ENCODE measurements at places on chromosomes 7 and 10.

DNA sequence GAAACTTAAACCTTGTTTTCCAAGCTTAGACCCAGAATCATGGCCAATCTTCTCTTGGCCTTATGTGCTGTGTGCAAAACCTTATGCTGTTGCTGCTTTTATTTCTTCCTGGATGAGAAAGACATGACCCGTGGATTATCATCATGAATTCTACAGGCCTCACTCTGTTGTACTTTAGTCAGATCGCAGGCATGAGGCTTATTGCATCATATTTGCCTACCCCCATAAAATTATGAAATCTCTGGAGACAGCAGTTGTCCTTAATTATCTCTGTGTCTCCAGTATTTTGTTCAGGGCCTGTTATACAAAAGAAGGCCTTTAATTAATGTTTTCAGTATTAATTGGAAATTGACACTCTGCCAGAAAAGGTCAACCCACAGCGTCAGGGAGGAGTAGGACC, 71.6 kb downstream of the PLCE1 start:
- no peak for DNase-seq

DNA sequence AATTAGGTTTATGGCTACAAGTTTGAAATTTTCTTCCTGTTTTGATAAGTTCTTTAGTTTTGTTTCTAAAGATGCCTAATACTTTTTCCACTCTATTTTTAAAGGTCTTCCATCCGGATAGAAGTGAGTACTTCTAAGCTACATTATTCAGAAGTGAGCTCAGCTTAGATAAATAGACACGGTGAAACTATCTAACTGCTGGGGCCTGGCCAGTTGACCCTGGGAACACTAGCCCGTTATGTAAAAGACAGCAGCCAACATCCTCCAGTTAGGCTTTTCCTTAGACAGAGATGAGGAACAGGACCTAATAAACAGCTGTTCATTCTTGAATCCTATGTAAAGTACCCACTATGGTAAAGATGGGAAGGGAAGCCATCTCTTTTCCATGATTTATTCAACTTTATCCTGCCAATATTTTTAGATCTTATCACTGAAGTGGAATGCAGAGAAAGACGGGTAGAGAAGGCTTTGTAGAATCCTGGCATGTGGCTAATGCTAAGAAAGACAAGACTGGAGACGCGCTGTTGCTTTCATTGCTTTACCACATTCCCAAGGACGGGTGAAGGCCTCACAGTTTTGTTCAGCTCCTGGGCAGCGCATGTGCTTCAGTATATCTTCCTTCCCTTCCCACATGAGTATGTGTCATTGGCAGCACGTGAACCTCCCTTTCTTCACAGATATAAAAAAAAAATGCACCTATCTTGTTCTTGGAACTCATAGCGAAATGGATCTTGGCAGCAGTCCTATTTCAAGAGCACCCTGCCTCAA, 340.0 kb upstream of the MEOX2 start:
- DNase-seq, result peak; percentile 57

GRCh38 chr10:124649214-124649613, 95.0 kb downstream of the FAM53B start:
- DNase-seq, result no peak

GRCh38 chr7:79377097-79377496, 76.4 kb downstream of the MAGI2 start:
- DNase-seq, result no peak

GRCh38 chr7:22116451-22117030, 170.8 kb upstream of the CDCA7L start:
- peak; percentile 33 for DNase-seq

GRCh38 chr10:122140461-122140902, 130.6 kb upstream of the BTBD16 start:
- DNase-seq, result peak; percentile 35

- no peak for DNase-seq
These were observed 59.6 kb downstream of the TMEM209 start for GRCh38 chr7:130145424-130146100.

- no peak for DNase-seq
These were observed 152.6 kb downstream of the CAMK1D start for GRCh38 chr10:12501841-12502525.

DNA sequence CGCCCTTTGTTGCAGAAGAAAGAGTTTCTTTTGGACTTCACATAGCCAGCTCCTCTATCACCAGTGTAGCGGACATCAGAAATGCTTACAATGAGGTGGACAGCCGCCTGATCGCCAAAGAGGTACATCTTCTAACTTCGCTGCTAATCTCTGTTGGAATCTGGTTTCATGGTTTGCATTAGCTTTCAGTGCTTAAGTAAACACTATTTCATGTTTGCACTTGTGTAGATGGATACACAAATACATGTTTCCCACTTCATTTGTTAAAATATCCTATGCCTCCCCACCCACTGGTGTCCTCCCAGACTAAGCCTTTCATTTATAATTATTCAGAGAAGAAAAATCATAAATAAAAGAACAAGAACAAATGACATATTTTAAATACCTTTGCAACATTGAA, 103.9 kb downstream of the WDFY4 start:
- no peak for DNase-seq

GRCh38 chr10:89367529-89367928, 10.3 kb upstream of the IFIT1B start:
- DNase-seq, result no peak

DNA sequence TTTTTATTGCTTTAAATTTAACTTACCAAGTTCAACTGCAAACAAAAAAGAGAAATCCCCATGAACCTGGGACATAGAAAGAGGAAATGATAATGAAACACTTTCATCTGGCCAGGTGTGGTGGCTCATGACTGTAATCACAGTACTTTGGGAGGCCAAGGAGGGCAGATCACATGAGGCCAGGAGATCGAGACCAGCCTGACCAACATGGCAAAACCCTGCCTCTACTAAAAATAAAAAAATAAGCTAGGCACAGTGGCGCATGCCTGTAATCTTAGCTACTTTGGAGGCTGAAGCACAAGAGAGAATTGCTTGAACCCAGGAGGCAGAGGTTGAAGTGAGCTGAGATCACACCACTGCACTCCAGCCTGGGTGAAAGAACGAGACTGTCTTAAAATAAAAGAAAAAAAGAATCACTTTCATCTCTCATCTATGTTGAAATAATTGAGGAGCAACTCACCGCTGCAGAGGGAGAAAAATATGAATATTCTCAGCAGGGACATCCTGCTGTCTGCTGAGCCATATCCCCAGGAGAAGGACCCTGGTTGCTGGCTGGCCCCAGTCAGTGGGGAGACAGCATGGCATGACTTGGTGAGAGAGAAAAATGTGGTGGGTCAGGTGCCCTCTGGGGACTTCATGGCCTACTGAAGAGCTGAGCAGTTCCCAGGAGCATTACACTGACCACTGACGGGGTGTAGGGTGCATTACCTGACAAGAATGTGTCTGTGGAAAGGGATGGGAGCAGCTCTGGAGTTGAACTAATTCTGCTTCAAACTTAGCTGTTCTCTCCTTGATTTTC, 22.8 kb upstream of the TARP start:
- DNase-seq, result no peak

DNA sequence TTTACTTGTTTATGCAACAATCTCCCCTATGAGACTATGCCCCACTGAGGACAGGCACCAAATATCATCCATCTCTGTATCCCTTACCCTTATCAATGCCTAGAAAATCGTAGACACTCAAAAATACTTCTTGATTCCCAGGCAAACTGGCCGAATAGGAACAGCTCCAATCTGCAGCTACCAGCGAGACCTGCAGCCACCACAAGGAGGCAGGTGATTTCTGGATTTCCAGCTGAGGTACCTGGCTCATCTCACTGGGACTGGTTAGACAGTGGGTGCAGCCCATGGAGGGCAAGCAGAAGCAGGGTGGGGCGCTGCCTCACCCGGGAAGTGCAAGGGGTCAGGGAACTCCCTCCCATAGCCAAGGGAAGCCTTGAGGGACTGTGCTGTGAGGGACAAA, 10.8 kb upstream of the PPP1R3C start:
- no peak for DNase-seq

- DNase-seq, result no peak
These were observed 4.9 kb upstream of the IRF5 start for GRCh38 chr7:128932862-128933179.

DNA sequence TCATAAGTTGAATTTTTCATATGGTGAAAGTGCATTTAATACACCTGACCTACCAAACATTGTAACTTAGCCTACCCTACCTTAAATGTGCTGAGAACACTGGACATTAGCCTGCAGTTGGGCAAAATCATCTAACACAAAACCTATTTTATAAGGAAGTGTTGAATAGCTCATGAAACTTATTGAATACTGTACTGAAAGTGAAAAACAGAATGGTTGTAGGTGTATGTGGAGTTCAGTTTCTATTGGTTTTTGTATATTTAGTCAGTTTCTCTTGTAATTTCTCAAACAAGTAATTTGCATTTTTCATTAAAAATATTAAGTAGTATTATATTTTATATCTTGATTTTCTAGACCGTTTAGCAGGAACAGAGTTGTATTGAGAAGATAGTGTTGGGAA, 15.3 kb downstream of the CCDC7 start:
- DNase-seq, result no peak

DNA sequence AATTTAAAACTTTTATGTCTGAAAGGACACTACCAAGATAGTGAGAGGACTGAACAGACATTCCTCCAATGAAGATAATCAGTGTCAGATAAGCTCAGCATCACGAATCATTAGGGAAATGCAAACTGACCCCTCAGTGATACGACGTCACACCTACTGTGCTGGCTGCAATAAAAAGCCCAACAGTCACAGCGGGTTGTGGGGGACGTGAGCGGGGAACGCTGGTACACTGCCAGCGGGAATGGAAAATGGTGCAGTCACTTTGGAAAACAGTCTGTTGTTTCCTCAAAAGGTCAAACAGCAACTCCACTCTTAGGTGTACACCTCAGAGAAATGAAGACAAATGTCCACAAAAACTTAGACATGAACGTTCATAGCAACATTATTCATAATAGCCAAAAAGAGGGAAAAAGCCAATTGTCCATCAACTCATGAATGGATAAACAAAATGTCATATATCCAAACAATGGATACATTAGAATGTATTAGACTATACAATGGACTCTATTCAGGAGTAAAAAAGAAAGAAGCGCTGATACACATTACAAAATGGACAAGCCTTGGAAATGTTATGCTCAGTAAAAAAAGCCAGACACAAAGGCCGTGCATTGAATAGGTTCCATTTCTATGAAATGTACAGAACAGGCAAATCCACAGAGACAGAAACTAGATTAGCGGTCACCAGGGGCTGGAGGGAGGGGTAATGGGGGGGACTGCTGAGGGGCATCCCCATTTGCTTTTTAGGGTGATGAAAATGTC, 2.4 kb upstream of the ECHS1 start:
- no peak for DNase-seq

- no peak for DNase-seq
These were observed 48.6 kb downstream of the CAMK1D start for GRCh38 chr10:12397941-12398340.

DNA sequence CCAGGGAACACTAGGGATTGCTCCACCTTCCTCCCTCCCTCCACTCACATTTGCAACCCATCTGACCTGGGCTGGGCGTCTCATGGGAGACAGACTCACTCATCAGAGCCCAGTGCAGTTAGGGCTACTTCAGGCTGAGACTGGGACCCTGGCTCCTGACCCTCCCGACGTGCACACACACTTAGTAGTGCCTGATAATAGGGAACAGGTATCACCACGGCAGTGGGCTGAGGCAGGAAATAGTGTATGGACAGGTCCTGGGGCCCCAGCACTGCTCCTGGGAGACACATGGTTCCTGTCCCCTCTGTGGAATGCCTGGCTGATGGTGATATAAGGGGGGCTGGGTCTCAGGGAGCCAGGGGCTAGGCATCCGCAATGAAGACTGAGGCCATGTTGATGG, 14.3 kb downstream of the AQP1 start:
- DNase-seq, result no peak

GRCh38 chr7:1117321-1117928, 29.5 kb downstream of the GPER1 start:
- no peak for DNase-seq

DNA sequence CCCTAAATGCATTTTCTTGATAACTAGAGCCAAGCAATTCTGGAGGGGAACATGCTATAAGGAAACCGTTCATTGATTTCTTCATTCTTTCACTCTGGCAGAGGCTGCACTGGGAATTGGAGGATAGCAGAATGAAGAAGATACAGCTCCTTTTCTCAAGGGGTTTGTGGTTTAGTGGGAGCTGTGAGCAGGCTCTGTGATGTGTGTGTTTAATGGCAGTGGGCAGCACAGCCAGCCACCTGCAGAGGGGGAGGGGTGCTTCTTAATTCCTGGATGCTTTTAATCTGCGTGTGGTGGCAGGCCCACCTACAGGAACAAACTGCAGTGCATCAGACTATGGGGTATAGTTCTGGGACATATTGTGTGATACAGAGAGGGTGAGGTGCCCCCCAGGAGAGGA, 31.9 kb downstream of the RPS24 start:
- no peak for DNase-seq

DNA sequence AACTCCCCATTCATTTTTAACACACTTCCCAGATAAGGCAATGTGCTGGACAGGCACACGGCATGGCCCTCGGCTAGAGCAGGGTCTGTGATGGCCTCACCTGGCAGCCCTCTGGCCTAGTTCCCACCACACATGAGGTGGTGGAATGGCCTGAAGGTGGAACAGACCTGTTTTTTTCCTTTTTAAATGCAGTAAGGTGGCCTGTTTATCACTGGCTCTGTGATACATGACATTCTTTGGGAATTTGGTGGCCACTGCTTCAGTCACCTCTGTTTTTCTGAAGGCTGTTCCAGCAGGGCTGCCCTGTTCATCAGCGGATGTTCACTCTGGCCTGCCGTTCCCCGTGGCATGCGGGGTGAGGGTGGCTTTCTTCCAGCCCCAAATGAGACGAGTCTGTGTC, 36.6 kb downstream of the SHH start:
- no peak for DNase-seq

GRCh38 chr7:157422279-157422678, 85.5 kb downstream of the DNAJB6 start:
- no peak for DNase-seq

DNA sequence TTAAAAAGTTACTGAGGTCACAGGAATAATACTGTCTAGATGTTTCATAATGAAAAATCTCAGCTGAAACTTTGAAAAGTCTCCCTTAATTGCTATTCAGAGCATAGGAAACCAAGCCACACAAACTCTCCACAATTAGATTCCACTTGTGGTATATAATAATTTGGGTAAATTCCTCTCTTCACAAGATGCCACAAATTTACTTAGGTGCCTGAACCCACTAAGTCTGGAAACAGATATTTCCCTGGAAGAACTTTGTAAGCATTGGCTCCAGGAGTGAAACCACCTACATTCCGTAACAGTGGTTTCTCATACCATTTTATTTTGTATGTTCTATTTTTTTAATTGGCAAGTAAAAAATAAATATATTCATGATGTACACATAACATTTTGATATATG, 493.4 kb downstream of the SEMA3D start:
- no peak for DNase-seq

DNA sequence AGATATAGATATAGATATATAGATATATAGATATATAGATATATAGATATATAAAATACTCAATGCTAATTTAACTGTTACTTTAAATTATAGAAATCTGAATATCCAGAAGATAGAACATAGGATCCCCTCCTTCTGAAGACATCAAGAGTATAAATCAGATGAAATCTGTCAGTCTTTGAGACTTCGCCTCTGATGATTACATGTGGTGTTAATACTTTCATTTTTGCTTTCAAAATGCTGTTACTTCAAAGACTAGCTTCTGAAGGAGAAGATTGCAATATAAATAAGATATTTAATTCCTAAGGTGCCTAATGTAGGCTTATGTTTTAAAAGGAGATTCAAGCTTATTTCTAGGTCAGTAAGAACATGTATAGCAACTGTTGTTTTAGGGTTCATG, 180.4 kb downstream of the TSPAN12 start:
- no peak for DNase-seq

All from HFFc6 (cell line).